Anterior cingulate cortex (tissue), 58 donors: ENCODE measurements at places on chromosomes 1 and 21.

- no peak for DNase-seq
Measured at GRCh38 chr21:34968414-34969333, 80.4 kb downstream of the RUNX1 start.

DNA sequence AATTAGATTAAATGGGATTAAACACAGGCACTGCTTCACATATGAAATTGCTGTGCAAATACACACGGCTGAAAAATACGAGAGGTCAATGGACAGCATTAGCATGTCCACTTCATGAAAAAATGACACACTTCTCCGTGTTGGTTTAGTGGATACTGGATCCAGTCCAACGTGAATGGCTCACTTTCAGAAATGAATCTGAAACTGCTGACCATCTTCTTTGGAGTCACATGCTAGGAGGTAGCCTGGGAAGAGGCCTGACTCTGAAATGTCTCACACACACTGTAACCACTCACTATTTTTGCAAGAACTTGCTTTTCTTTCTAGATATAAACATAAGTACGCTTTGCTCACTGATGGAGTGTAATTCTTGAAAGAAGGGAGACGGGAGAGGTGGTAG lies 127.3 kb downstream of the HLCS start:
- no peak for DNase-seq

DNA sequence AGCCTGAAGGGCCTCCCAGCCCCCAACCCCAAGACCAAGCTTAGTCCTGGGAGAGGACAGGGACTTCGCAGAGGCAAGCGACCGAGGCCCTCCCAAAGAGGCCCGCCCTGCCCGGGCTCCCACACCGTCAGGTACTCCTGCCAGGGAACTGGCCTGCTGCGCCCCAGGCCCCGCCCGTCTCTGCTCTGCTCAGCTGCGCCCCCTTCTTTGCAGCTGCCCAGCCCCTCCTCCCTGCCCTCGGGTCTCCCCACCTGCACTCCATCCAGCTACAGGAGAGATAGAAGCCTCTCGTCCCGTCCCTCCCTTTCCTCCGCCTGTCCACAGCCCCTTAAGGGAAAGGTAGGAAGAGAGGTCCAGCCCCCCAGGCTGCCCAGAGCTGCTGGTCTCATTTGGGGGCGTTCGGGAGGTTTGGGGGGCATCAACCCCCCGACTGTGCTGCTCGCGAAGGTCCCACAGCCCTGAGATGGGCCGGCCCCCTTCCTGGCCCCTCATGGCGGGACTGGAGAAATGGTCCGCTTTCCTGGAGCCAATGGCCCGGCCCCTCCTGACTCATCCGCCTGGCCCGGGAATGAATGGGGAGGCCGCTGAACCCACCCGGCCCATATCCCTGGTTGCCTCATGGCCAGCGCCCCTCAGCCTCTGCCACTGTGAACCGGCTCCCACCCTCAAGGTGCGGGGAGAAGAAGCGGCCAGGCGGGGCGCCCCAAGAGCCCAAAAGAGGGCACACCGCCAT lies 21.9 kb upstream of the ARF1 start:
- no peak for DNase-seq

- DNase-seq: no peak
Measured at GRCh38 chr1:163106364-163106987, 37.3 kb downstream of the RGS4 start.

GRCh38 chr1:106061586-106062495 lies 994.6 kb upstream of the PRMT6 start:
- DNase-seq: no peak
